ENCODE measurements at places on chromosomes 13 and 19.

- DNase-seq = no peak
These were observed 6.2 kb downstream of the PEAK3 start for GRCh38 chr19:2275588-2276428.

GRCh38 chr13:20960663-20961309 is 58.2 kb upstream of the XPO4 start:
- no peak for DNase-seq

- no peak for DNase-seq
These were observed 4.6 kb downstream of the PKN1 start for GRCh38 chr19:14437578-14438140.

DNA sequence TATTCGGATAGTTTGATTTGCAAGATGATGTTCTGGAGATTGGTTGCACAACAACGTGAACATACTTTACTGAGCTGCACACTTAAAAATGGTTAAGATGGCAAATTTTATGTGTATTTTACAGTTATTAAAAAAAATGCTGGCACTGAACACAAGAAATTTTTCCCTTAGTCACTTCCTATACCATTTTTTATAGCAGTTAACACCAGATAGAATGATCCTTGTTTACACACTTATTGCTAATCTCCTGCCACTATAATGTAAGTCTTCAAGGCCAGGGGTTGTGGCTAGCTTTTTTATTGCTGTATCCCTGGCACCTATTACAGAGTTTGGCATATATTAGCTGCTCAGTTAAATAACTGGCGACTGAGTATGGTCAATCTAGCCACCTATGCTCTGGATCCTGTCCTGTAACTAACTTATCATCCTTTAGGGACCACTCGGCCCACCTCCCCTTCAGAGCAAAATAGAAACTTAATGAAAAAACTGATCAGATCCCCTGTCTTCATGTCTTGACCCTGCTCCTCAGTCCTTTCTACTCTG is 2.0 kb upstream of the EBPL start:
- no peak for DNase-seq

DNA sequence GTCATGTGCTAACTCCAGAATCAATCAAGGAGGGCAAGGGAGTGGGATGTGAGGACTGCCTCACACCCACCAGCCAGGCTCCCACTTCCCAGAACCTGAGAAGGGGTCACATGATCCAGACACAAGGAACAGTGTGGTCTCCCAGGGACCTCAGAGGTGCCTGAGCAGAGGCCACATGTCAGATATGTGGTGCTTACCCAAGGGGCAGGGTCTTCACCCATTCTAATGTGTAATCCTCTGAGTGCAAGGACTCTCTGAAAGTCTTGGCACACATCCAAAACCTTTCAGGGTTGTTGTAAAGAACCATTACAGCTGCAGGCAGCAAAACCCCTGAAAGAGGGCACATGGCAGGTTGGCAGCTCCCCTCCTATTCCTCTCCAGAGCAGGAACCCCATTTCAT is 656.6 kb downstream of the UQCRFS1 start:
- no peak for DNase-seq

GRCh38 chr13:29561918-29562317 is 33.6 kb downstream of the SLC7A1 start:
- DNase-seq = no peak

- no peak for DNase-seq
These were observed 167.2 kb downstream of the NDFIP2 start for GRCh38 chr13:79648191-79648590.

DNA sequence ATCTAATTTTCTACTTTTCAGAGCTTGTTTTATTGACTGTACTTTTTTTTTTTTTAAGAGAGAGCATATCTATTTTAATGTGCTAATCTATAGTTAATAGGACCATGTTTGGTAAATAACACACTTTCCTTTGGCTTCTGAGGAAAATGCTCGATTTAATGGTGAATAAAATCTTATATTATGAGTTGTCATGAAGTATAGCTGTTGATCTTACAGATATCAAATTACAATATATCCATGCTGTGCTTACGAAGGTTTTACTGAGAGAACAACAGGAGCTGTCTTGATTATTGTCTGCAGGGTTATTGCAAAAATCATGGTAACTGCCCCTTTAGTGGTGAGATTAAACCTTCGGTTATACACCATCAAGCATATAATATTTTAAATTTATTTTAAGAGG is 29.6 kb downstream of the URI1 start:
- no peak for DNase-seq

DNA sequence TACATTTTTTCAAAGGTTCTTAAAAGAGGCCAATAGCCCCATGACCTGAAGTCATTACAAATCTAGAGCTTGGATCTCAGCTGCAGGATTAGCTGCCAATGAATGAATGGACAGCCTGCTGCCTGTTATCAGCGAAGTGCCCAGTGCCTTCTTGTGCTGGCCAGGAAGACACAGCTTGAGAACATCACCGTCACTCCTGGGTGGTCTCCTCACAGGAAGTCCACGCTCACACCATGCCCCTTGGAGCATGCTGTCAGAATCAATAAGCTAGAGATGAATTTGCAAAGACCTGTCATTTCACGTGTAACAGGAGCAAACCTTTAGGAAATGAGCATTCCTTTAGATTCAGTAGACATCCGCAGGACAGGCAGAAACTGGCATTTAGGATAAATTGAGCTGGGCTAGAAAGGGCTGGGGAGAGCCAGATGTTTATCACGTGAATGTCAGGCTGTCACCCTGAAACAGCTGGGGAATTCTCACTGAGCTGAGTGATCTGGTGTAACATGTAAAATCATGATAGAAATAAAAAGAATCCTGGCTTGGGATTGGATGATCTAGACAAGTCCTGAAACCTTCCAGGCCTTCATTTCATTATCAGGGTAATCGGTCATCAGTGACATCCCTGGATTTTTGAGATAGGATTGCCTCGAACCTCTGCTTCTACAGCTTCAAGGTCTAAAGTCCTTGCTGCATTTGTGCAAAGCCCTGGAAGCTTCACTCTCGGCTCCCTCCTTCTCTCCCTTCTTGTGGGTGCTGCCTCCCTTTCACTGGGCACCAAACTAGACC is 49.9 kb upstream of the MEDAG start:
- DNase-seq = no peak

DNA sequence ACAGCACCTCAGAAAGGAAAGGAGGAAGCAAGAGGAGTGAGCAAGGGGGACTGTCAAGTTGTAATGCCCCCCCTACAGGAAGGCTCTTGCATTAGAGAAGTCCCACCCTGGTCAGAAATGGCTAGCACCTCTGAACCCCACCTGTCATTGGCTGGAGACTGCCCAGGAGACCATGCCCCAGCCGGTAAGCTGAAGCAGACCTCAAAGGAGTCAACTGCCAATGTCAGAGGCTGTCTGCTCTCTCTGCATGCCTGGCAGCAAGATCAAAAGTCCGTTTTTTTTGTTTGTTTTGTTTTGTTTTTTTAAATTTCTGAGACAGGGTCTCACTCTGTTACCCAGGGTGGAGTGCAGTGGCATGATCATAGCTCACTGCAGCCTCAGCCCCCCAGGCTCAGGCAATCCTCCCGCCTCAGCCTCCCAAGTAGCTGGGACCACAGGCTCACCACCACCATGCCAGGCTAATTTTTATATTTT is 8.1 kb upstream of the BCL3 start:
- DNase-seq = no peak

DNA sequence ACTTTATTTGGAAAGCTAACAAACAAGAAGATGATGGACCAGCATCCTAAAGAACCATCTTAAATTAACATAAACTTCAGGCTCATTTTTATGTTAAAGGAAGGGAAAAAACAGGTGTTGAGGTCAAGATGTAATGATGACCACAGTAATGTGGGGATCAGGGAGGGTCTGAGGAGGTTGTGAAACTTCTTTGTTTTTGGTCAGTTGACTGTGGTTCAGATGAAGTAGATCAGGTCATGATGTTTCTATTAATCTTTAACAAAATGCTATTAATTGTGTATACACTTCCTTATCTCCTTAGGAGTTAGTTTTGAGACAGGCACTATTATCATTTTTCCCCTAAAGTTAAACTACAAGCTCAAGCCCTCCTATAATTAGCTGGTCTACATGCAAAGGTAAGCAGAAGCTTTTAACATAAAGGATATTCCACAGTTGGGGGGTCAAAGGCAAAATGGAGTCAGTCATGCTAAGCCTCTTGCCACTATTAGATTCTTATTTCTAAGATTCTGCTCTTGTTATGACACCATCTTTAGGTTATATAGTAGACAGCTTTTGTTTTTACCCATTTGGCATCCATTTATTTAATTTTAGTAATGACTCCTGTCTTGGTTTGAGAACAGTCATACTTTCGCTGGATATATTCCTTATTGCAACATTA is 800.1 kb upstream of the PCDH9 start:
- DNase-seq = no peak

GRCh38 chr13:51895906-51896888 is 34.4 kb downstream of the CCDC70 start:
- DNase-seq = no peak

DNA sequence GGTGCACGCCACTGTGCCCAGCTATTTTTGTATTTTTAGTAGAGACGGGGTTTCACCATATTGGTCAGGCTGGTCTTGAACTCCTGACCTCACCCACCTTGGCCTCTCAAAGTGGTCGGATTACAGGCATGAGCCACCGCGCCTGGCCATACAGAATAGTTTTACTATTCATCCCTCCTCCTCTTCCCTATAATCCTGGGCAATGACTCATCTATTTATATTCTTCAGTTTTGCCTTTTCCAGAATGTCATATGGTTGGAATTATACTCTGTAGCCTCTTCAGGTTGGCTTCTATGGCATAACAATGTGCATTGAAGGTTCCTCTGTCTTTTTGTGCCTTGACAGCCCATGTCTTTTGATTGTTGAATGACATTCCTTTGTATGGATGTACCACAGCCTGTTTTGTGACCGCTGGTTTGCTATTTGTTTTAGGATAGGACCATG is 22.2 kb upstream of the LRP3 start:
- no peak for DNase-seq

DNA sequence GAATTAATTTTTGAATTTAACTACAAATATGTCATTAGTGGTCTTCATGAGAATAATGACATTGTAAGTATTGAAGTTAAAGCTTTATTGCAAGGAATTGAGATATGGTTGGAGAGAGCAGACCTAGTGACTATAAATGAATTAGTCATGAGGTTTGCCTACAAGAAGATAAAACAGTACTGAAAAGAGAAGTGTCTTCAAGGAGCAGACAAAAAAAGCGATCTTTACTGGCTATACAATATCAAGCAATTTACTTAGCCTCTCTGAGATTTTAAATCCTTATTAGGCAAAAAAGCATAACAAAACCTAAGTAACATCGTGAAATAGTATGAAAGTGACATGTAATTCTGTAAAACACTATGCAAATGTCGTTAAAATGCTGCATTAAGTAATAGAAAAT is 435.1 kb upstream of the PCDH20 start:
- no peak for DNase-seq

DNA sequence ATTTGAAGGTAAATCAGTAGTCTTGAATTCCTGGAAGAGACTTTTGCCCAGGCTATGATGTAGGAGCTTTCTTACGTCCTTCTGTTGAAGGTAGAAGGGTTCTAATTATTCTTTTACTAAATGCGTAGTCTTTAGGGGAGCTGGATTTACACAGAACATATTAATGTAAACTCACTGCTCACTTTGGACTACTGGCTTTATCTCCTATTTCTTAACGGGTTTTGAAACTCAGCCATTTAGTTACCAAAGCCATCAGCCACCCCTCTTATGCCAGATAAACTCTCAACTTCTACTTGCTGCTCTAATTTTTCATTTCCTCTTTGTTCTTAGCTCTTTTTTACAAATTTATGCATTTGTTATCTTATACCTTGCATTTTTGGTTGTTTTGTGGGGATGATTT is 81.5 kb downstream of the FNDC3A start:
- no peak for DNase-seq

DNA sequence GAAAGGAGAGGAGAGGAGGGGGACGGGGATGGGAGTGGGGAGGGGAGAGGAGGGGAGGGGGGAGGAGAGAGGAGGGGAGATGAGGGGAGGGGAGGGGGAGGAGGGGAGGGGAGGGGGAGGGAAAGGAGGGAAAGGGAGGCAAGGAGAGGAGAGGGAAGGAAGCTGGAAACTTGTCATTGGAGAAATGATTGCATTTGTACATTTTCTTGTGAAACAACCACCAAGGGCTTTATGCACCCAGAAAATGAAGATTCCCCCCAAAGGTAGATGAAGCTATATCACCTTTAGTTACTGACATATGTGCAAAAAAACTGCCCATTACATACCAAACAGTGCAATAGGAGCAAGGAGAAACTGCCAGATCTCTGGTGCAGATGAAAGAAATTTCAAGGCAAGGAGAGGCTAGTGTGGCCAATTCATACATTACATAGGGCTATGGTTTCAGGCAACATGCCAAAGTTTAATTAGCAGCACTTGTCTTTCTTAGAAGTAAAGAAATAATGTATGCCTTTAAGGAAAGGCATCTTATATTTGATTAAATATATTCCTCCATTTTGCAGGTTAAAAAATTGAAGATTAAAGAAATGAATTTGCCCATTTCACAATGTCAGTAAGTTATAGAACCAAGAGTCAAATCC is 49.5 kb upstream of the STK24 start:
- DNase-seq = no peak

DNA sequence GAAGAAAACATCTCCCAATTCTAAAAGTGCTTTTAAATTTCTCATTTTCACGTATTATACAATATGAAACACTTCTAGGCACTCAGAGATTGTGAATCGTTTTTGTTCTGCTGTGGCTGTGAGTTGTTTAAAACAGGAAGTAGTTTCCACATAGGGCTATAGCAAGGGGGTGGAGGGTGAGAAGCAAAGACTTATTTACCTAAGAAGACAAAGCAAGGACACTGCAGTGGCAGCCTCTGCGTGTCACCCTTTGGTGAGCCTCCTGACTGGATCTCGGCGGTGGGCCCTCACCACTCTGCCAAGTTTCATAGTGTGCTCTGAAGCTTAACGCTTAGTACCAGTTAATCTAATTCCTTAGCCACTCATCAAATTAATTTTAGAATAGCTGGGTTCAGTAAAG is 56.8 kb downstream of the TNFSF13B start:
- DNase-seq = no peak

DNA sequence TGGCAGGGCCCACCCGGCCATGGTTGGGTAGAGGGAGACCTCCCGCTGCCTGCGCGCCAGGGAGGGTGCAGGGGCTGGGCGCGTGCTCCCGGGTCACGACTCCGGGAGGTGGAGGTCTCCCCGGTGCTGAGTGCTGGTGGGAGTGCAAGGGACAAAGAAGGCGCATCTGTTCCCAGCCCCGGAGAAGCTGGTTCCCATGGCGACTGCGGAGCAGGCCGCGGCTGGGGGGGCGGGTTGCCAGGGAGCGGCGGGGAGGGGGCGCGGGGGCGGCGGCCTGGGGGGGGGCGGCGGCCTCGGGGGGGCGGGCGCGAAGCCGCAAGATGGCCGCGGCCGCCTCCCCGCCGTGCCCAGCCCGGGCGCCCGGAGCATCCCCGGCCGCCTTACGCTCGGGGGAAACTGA is 1.2 kb downstream of the CBARP start:
- no peak for DNase-seq

GRCh38 chr13:86541461-86541860 is 742.2 kb upstream of the SLITRK6 start:
- no peak for DNase-seq

DNA sequence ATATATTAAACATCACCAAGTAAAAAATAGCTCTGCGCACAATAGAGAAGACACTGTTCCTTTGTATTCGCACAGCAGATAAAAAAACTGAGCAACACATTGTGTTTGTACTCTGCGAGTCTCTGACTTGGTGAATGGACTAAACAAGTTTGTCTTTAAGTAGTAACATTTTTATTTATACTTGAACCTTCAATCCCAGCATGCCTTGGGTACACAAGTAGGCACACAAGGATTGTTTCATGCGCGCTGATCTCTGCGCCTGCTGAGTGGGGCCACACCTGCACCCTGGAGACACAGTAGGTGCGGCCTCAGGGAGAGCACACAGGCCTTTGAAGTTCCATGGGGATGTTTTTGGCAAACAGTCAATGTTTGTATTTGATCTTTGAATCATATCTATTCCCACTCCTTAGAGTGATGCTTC is 318.9 kb downstream of the MYO16 start:
- no peak for DNase-seq
